ENCODE measurements at places on chromosomes 5 and 9.

- DNase-seq, result peak; percentile 76
Observed at GRCh38 chr5:16616536-16617273, at the start of gene RETREG1. Gene RETREG1, minus strand, starts transcription at chr5:16616997. Its CDS starts 26 bp downstream, at chr5:16616971.

DNA sequence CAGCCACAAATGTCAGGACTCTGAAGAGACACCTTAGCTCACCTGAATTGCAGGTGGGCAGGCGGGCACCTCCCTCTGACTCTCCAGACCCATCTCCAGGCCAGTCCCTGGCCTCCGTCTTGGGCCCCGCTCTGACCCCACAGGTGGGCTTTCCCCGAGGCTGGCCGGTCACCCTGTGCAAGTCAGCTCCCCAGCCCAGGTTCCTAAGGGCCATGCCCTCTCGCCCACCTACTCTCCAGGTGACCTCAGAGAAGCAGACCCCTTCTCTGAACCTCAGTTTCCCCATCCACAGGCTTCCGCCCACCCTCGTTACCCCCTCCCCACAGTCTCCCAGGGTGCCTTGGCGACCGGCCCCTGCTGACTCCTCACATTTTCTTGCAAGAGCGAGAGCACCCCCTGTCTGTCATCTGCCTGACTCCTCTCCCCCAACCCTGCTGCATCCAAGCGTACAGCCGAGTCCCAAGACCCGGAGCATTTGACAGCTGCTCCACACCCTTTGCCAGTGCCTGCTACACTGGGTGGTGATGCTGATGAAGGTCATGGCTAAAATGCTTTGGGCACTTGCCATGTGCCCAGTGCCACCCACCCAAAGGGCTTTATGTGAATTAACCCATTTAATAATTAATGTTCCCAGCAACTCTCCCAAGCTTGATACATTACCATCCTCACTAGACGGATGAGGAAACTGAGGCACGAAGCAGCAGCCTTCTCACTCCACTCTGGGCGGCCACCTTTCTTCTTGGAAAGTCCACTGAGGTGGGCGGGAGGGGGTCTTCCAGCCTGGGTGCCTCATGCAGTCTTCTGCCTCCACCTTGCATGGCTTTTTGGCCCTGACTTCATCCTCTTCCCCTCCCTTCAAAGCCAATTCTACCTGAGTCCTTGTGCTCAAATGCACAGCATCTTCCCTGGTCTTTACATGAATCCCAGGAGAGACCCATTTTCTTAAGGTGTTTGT is 51.1 kb upstream of the ORM1 start:
- DNase-seq, result no peak

DNA sequence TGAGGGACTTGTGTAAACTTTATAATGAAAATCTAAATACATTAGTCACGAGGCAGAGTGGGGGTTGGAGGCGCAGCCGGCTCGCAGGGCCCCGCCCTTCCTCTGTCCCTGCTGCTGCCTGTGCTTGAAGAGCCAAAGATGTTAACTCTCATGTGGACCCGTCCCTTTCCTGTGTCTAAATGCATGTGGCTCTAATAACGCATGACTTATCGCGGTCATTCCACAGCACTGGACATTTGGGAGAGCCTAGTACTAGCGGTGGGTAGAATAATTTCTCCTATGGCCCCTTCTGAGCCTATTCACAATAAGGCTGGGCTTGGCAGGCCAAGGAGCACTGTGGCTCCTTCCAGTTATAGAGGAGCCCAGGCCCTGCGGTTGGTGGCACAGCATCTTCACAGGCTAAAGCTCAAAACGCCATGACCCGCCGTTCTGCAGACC is 82.3 kb upstream of the SIMC1 start:
- no peak for DNase-seq

- DNase-seq, result no peak
Observed at GRCh38 chr9:70256123-70256551, 2.6 kb upstream of the SMC5 start.

- DNase-seq, result no peak
Observed at GRCh38 chr5:64506567-64507263, 900 bp downstream of the RGS7BP start.
